Osteoblast (primary cell): ENCODE measurements at places on chromosomes 1 and 21. TPM values are rescaled to one million over a fixed set of nuclear protein-coding genes. Genes with fewer than 3 reads are reported as not detected.

DNA sequence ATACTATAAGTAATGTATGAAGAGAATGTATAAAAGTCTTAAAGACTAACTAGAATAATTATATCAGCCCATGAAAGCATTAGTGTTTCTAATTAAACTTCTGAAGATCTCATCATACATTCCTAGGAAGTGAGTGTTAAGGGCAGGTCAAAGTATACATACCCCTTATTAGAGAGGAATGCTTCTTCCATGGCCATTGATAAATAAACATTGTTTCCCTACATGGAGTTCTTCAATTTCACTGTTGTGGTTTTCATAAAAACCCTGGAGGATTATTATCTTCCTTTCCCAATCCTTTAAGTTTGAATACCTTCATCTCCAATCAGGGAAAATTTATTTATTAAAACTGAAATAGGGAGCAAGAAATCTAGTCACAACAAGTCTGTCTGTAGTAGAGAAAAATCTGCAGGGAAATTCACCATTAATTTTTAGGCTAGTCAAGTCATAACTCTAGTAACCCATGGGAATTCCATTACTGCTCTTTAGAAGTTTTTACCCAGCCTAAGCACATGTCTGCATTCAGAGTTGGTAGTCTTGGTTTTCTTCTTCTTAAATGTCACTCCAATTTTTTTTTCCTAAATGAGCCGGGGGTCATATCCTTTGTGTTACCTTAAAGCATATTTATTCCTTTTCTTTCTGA is 147.0 kb downstream of the TNFSF18 start:
- DNase-seq: no peak

The LSM10 gene
- 4.4 and 6.2 TPM in 2 replicates for total RNA-seq

GRCh38 chr1:100187912-100188311 is 9.9 kb upstream of the LRRC39 start:
- no peak for DNase-seq

DNA sequence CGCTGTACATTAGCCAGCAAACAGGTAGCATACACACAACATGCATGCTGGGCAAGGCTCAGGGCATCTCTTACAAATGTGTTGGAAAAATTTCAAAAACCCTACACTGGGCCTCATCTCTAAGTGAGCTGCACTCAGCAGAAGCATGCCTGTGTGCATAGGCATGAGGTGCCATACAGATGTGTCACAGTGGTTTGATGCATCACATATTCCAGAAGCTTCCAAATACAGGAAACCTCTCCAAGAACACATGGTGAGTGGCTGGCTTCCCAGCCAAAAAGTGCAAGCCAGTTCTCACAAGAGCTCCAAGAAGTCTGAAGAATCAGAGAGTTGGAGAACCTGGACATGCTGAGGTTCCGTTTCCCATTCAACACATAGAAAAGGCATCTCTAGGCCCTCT is 58.3 kb downstream of the CD46 start:
- peak; percentile 93 for DNase-seq

The PCBP3 gene
- total RNA-seq: 1.1 and 1.2 TPM in 2 replicates

DNA sequence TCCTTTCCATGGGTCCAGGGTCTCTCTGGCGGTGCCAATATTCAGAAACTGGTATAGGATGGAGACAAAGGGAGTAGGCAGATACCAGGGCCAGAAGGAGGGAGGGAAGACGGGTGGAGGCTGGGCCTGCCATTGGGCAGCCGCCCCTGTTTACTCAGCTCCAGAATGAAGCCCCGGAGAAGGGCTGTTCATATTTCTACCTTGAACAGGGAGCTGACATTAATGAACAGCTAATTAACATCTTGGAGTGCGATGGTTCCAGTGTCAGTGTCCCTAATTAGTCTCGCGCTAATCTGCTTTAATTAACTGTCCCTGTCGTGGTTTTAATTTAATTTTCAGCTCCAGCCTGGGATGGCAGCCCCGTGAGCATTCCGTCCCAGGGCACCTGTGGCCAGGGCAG is 113.8 kb downstream of the EPHB2 start:
- peak; percentile 66 for DNase-seq

- DNase-seq: no peak
Observed at GRCh38 chr1:164914208-164914607, 355.2 kb downstream of the PBX1 start.

- no peak for DNase-seq
Observed at GRCh38 chr1:23875382-23875781, 7.3 kb upstream of the FUCA1 start.

DNA sequence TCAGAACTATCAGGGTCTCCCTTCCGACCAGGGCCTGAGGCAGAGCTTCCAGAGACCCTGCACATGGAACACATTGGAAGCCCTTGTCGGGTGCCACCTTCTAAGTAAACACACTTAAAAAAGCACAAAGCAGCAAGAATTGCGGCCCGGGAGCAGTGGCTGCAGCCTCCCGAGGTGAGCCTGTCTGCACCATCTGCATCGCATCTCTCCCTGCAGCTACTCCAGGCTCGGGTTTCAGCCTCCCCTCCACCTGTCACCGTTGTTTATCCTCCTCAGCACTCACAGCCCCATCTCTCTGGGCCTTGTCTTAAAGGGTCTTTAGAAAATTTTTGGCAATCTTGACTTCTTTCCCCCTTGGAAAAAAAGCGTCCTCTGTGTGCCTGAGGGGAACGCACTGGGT is 95.1 kb upstream of the ARHGEF16 start:
- DNase-seq: no peak

DNA sequence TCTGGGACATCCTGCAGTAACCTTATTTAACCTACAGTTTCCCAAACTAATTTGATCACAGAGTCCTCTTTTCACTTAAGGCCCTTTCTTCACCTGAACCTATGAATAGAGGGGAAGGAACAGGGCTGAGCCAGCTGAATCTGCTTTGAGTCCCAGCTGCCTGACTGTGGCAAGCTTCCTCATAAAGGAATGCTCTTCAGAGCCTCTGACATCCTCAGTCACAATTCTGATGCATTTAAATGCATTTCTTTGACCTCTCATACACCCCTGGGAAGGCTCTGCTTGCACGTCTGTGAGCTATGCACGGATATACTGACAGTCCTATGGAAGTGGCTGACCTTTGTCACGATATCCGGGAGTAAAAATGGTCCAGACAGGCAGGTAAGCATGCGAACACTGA is 673.1 kb downstream of the SMYD3 start:
- no peak for DNase-seq

GRCh38 chr1:236287757-236288619 is 6.2 kb upstream of the ERO1B start:
- no peak for DNase-seq

DNA sequence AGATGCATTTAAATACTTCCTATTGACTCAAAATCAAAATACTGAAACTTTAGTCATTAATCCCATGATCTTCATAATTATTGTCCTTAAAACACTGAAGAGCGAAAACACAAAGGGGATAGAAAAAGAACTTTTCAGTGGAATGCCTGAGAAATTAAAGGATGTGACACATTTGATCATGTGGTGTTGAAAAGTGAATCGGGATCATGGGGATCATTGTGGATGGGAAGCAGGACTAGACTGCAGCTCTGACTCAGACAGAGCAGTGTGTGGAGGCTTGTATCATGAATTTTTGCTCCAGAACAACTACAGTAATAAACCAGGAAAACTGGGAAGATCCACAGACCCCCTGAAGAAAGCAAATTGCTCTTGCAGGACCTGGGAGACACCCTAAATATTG is 161.1 kb upstream of the CXADR start:
- DNase-seq: no peak

The SLAMF8 gene
- total RNA-seq: under 0.01 and 0.36 TPM in 2 replicates

GRCh38 chr1:201375169-201375568 is 2.3 kb downstream of the TNNT2 start:
- no peak for DNase-seq

DNA sequence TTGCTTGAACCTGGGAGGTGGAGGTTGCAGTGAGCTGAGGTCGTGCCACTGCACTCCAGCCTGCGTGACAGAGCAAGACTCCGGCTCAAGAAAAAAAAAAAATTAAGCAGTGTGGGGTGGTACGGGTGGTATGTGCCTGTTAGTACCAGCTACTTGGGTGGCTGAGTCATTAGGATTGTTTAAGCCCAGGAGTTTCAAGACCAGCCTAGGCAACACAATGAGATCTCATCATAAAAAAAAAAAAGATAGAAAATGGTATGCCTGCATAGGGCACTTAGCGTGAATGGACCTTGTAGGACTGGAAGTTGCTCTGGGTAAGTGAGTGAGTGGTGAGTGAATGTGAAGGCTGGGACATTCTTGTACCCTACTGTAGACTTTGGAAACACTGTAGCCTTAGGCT is 37.0 kb downstream of the TBCE start:
- no peak for DNase-seq

DNA sequence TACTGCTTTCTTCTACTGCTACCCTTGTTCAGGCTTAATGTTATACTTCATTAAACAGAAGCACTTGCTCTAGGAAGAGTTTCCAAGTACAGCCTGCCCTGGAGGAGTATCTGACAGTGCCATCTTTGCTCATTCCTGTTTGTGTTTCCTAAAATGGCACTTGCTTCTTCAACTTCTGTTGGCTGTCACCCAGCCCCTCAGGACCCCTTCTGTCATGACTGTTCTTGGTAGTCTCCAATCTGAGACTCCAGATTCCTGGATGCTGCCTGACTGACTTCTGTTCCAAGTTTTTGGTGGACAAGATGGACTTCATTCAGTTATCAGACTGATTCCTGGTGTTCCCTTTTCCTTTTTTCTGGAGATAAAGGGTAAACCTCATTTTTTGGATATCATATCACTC is 104.1 kb downstream of the SLC35F3 start:
- peak; percentile 56 for DNase-seq

DNA sequence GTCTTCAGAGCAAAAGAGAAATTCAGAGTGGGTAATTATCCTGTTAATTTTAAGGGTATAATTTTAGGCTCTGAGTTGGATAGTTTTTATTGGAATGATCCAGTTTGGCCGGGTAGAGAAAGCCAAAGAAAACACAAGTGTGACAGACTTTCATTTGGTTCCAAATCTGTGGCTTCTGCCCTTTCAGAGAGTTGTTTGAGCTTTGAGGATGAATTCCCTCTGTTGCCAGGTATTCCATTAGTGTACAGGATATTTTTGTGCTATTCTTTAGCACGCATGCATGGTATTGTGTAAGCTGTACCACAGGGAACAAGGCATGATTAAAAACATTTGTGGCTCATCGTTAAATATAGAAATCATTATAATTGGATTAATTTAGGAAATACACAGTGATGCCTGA is 384.4 kb downstream of the ADGRL2 start:
- no peak for DNase-seq

GRCh38 chr1:146036965-146037646 is 15.6 kb upstream of the HJV start:
- DNase-seq: peak; percentile 72

DNA sequence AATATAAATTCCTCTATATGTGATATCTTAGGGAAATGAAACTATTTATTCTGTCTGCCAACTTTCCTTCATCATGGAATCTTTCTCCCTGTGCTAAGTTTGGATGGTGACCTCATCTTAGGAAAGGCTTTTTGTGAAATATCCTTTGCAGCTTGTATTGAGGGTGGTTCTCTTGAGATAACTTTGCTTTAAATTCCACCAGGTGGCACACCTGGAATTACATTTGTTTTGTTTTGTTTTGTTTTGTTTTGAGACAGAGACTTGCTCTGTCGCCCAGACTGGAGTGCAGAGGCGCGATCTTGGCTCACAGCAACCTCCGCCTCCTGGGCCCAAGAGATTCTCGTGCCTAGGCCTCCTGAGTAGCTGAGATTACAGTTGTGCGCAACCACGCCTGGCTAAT is 7.6 kb upstream of the CD1A start:
- DNase-seq: no peak

- DNase-seq: no peak
Observed at GRCh38 chr1:48665708-48666407, 110.8 kb downstream of the BEND5 start.

GRCh38 chr21:44938772-44939531 is 877 bp upstream of the SLX9 start:
- DNase-seq: peak; percentile 18

DNA sequence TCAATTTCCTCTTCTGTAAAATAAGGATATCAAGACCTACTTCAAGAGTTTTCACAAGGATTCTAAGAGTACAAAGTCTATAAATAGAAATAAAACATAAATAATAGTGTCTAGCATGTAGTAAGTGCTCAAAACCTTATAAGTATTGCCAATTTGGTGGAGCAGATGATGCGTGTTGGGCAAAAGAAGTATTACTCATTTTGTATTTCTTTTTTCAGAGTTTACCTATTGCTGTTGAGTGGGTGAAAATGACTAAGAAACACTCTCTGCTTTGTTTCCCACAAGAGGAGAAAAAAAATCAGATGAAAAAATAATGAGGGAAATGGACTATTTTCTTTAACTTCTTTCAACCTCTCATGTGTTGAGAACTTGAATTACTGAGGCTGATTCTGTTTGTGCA is 103.3 kb upstream of the KCNK2 start:
- DNase-seq: no peak

DNA sequence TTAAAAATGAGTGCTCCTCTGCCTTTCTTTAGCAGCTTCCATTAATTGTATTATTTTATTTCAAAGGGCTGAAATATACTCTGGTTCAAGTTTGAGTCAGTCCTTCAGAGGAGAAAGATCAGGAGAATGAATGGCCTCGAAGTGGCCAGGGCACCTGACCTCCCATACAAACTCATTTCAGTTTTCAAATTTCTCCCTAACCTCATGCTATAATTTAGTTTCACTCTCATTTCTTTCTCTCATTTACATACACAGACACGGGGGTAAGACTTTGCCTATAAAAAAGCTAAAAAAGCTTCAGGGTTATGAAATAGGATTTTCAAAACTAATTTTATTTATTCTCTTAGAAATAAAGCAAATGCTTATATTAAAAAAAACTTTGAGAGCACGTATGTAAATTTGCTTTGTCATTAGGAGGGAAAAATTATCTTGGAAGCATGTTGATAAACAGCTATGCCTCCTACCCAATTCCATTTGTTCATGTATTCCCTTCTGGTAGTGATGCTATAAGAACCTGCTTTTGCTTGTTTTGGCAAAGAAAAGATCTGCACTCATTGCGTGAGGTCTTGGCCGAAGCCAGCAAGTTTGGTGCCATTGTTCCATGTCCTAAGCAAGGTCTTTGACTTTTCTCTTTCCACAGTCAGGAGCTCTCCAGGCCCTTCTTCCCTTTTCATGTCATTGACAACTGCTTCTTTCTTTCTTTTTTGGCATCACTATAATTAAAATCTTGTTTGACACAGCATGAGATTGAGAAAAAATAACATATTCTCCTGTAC is 80.4 kb upstream of the LRRC53 start:
- DNase-seq: no peak

GRCh38 chr1:47592296-47593012 is 154.6 kb downstream of the FOXD2 start:
- DNase-seq: no peak

The OR2L8 gene
- not detected in 2 replicates for total RNA-seq

DNA sequence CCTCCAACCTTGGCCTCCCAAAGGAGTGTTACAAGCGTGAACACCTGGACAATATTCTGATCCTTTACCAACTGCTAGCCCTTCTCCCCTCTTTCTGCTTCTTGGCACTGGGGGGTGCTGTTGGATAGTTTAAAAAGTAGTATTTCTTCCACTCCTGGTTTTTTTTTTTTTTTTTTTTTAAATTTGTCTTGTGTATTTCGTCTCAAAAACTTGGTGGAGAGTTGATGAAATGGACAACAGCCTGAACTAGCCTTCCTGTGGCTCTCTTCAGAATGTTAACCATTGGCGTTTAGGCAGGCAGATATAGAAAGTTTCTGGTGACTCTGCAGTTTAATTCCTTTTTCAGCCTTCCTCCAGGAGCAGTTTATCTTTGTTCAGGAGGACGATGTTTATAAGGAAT is 69.7 kb upstream of the USP24 start:
- DNase-seq: peak; percentile 25

GRCh38 chr1:107404756-107405155 is 263.9 kb downstream of the NTNG1 start:
- DNase-seq: no peak

GRCh38 chr1:36389999-36390398 is 4.3 kb upstream of the STK40 start:
- no peak for DNase-seq

GRCh38 chr21:46078322-46078977 is 19.5 kb upstream of the COL6A2 start:
- DNase-seq: peak; percentile 95
